Endothelial cell of umbilical vein (primary cell): ENCODE measurements at places on chromosomes 3 and 15. TPM values are rescaled to one million over a fixed set of nuclear protein-coding genes. Genes with fewer than 3 reads are reported as not detected.

The SKOR1 gene
- 0.09 and 0.15 TPM in 2 replicates for total RNA-seq

The DUOXA2 gene
- not detected in 2 replicates for total RNA-seq

The NR2E3 gene
- total RNA-seq = 0.25 and 0.38 TPM in 2 replicates

The SLC28A2 gene
- not detected in 2 replicates for total RNA-seq

The DAPK2 gene
- 6.7 and 7.5 TPM in 2 replicates for total RNA-seq

The BTLA gene
- not detected in 2 replicates for total RNA-seq

The EFHB gene
- total RNA-seq = 0.82 and 0.99 TPM in 2 replicates

The CCR1 gene
- total RNA-seq = not detected in 2 replicates

The CLRN1 gene
- total RNA-seq = not detected in 2 replicates

The FBXL22 gene
- total RNA-seq = not detected in 2 replicates

The IGSF11 gene
- total RNA-seq = not detected in 2 replicates

The ESYT3 gene
- not detected in 2 replicates for total RNA-seq

The FOXB1 gene
- not detected in 2 replicates for total RNA-seq

The SAMMSON gene
- total RNA-seq = not detected in 2 replicates

The P4HTM gene
- 23.0 and 26.9 TPM in 2 replicates for total RNA-seq

The CFAP161 gene
- 0.65 TPM in 1 of 2 replicates, not detected in the other for total RNA-seq

The ATP11B gene
- total RNA-seq = 49.3 and 62.3 TPM in 2 replicates

The HIGD2B gene
- total RNA-seq = not detected in 2 replicates

The GREM1 gene
- total RNA-seq = 0.44 TPM in 1 of 2 replicates, not detected in the other

The TGM5 gene
- total RNA-seq = not detected in 2 replicates

The ISLR2 gene
- total RNA-seq = not detected in 2 replicates
